ENCODE measurements at places on chromosomes 2 and 18. TPM values are rescaled to one million over a fixed set of nuclear protein-coding genes. Genes with fewer than 3 reads are reported as not detected.

TRABD2A gene
- polyA plus RNA-seq: 0.58 TPM

SLC39A10 gene
- 83.8 TPM for polyA plus RNA-seq

TOGARAM2 gene
- polyA plus RNA-seq: 1.0 TPM

FBXO36 gene
- polyA plus RNA-seq: 7.1 TPM

LBX2 gene
- polyA plus RNA-seq: 4.0 TPM

KCNE4 gene
- 14.3 TPM for polyA plus RNA-seq

LYG1 gene
- 3.2 TPM for polyA plus RNA-seq

MARCHF4 gene
- polyA plus RNA-seq: 0.11 TPM

C2orf66 gene
- 0.37 TPM for polyA plus RNA-seq

SLC25A52 gene
- 0.53 TPM for polyA plus RNA-seq

TBR1 gene
- polyA plus RNA-seq: not detected

CHN1 gene
- polyA plus RNA-seq: 25.8 TPM

NT5C1B gene
- 0.86 TPM for polyA plus RNA-seq

ADAM23 gene
- 5.7 TPM for polyA plus RNA-seq

PCARE gene
- polyA plus RNA-seq: 0.34 TPM

TNFRSF11A gene
- 3.1 TPM for polyA plus RNA-seq

G6PC2 gene
- polyA plus RNA-seq: not detected

CDH7 gene
- 18.1 TPM for polyA plus RNA-seq

BIRC6 gene
- 75.9 TPM for polyA plus RNA-seq

FAP gene
- 9.6 TPM for polyA plus RNA-seq

NOP58 gene
- polyA plus RNA-seq: 102 TPM

SLC4A5 gene
- polyA plus RNA-seq: 1.8 TPM

CABLES1 gene
- polyA plus RNA-seq: 25.1 TPM

PDE1A gene
- 21.5 TPM for polyA plus RNA-seq

KCNG2 gene
- polyA plus RNA-seq: 0.14 TPM

SLC16A14 gene
- 8.0 TPM for polyA plus RNA-seq

CCDC142 gene
- 12.1 TPM for polyA plus RNA-seq

SPATA3 gene
- not detected for polyA plus RNA-seq

EVA1A gene
- 15.6 TPM for polyA plus RNA-seq

TGIF1 gene
- 89.6 TPM for polyA plus RNA-seq
